Activated naive CD4-positive, alpha-beta T cell treated with anti-CD3 and anti-CD28 coated beads, Interleukin-2, amount 50 U/mL, for 72 hours (primary cell): ENCODE measurements at places on chromosomes 16 and 17. TPM values are rescaled to one million over a fixed set of nuclear protein-coding genes. Genes with fewer than 3 reads are reported as not detected.
A peak's percentile ranks its signal among the peaks of the same experiment; 100 is the strongest.

DNA sequence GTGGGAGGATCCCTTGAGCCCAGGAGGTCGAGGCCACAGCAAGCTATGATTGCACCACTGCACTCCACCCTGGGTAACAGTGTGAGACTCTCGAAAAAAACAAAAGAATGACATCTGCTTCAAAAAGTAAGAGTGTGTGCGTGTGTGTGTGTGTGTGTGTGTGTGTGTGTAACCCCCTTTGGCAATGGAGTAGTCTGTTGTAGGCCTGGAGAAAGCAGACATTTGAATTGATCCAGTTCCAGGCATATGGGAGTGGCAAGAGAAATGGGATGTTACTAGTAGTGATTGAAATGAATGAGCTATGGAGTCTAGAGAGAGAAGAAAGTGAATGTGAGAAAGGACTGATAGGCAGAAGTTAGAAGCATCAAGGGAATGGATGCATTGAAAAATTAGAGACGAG, 9.9 kb downstream of the CASC3 start:
- no peak for DNase-seq

GRCh38 chr17:2718150-2718938, 6.8 kb upstream of the CLUH start:
- DNase-seq, result no peak

GRCh38 chr16:78503602-78504001, 404.1 kb downstream of the WWOX start:
- no peak for DNase-seq

Gene TMEM100
- not detected for total RNA-seq

GRCh38 chr16:50602531-50603205, 54.5 kb downstream of the NKD1 start:
- peak; percentile 27 for DNase-seq

DNA sequence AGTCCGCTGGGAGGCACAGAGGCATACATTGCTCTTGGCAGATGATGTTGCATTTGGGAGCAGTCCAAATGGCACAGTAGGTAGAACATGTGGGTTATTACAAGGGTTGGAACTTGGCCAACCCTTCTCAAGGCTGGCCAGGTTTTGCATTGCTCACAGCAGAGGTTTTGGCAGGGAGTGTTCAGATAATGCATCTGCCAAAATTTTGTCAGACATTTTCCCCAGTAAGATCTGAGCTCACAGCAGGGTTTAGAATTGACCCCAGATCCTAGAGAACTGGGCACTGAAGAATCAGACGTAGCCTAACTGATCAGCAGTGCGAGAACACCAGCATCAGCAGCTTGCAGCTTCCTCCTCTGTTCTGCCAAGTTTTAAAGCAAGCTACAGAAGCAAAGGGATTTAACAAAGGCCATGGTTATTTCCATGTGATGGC, 468.8 kb upstream of the KIF2B start:
- no peak for DNase-seq

GRCh38 chr16:72840631-72841381, 207.1 kb downstream of the ZFHX3 start:
- no peak for DNase-seq

DNA sequence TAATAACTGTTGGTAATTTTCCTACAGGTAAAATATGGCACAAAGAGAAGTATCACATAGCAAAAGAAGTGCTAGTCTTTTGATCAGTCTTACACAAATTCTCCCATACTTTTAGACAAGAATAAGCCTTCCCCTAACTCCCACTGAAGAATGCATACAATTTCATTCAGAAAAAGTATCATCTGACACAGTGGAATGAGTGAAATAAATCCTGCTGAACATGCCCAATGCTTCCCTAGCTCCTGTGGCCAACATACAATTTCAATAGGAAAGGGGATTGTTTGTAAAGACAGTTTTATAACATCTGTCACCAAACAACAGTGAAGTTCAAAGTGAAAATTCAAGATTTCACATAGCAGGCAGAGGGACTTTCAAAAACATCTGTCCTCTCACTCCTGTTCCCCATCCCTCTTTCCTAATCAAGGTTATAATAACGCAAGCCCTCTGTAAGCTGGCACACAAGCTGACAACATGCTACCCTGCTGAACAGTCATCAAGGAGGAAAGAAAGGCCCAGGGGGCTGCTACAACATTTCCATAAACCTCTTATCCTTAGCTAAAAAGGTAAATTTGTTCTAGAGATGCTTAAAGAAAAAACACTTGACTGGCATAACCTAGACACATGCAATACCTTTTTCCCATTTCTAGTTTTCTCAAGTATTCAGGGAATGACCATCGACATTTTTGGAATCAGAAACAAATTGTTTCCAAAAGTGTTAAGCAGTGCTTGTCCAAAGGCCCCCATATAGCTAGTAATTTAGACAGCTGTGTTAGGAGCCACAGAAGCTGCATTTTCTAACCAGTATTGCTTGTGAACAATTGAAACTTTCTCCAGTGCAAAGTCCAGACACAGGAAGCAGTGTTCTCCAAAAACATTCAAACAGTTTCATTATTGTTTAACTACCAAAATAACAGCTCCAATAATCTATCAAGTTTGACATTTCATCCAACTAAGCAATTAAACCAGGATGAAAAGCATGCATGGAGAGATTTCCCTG, 11.5 kb upstream of the RFFL start:
- no peak for DNase-seq

Gene TCAP
- total RNA-seq, result 2.3 TPM
